MCF 10A (cell line): ENCODE measurements at places on chromosomes 2 and 18. TPM values are rescaled to one million over a fixed set of nuclear protein-coding genes. Genes with fewer than 3 reads are reported as not detected.

DNA sequence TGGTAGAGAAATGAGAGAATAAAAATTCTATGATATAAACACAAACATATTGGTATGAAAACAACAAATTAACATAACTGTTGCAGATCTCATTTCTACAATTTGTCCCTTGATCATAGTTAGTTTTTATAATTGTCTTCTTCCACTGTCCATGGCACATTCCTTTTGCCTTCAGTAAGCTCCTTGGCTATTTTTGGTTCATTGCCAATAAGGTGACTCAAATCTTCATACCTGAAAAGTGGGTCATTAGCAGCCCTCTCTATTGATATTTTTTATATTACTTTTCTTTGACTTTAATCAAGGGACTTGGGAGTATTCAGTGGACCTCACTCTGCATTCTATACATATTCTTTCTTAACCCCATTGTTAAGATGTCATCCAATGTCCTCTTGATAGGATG, 552.9 kb downstream of the TDRD15 start:
- peak; percentile 0 for DNase-seq
- no peak overlapping the region for H3K4me3 ChIP-seq
- no peaks in the 10 kb centered on the region for H3K4me1 ChIP-seq
- H3K27me3 ChIP-seq, result no peaks in the 10 kb centered on the region
- no peak overlapping the region for H3K27ac ChIP-seq

DNA sequence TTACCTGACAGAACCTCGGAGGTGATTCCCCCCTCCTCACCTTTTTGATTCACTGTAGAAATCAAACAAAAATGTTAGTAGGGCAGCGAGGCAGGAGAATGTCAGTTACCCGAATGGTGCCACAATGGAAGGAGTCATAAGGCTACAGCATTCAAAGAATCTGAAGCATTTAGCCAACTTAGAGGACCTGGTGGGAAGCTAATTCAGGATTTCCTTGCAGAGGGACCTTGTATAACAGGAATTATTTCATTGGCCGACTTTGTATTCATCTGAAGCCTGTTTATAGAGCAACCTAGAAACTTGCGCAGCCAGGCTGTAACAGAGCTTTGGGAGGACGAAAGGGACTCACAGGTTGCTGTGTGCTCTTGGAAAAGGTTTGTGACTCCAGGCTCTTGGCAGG, 129.1 kb upstream of the MMADHC start:
- no peaks in the 10 kb centered on the region for H3K36me3 ChIP-seq
- H3K27ac ChIP-seq, result no peak overlapping the region
- no peaks in the 10 kb centered on the region for H3K27me3 ChIP-seq

DNA sequence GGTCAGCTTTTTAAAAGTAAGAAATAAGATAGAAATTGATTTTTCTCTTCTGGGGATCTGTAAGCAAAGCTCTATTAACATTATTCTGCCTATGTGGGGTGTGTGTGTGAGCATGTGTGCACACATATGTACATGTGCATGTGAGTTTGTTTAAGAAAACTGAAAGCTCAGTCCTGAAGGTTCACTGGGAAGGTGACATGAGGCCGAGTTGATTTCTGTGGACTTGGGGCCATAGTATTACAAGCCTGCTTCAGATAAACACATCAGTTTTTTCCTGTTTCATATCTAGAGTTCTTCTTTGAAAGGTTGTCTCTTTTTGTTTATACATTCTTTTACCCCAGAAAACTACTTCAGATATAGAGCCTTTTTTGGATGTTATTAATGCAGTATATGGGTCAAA, 83.4 kb downstream of the SERPINB8 start:
- no peaks in the 10 kb centered on the region for H3K36me3 ChIP-seq
- no peak overlapping the region for H3K4me3 ChIP-seq

GNLY gene
- not detected in 2 replicates for total RNA-seq

DNA sequence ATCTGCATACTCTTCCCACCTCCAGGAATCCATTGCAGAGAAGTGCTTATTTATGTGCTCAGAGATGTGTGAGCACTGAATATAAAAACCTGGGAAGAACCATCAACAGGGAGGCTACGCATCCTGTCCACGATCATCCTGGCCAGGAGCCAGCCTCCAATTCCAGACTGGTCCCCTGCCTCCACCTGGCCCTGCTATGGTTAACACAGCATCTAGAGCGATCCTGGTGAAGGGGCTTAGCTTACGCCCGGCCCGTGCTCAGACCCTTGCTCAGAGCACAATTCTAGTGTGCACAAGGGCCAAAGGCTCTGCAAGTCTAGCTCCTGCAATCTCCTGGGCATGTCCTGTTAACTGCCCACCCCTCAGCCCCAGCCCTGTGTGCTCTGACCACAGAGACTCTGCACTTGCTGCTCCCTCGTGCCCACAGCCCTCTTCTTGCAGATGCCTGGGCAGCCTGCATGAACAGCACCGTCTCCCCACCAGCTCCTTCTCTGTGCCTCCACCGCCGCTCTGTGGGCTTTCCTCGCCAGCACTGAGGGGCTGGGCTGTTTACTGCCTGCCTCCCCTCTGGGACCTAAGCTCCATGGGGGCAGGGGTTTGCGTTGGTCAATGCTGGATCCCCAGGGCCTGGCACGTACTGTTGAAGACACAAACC, 6.5 kb downstream of the PER2 start:
- H3K27me3 ChIP-seq, result no peaks in the 10 kb centered on the region
- peaks cover 31% of the 10 kb centered on the region for H3K4me1 ChIP-seq
- no peak for DNase-seq
- H3K36me3 ChIP-seq, result peaks cover 16% of the 10 kb centered on the region

CYP26B1 gene
- total RNA-seq, result 14.1 and 16.9 TPM in 2 replicates

TMEM237 gene
- 25.2 and 27.0 TPM in 2 replicates for total RNA-seq

- H3K4me3 ChIP-seq, result no peak overlapping the region
- H3K27ac ChIP-seq, result no peak overlapping the region
- no peaks in the 10 kb centered on the region for H3K4me1 ChIP-seq
- H3K36me3 ChIP-seq, result no peaks in the 10 kb centered on the region
- no peak for DNase-seq
Observed at GRCh38 chr2:190094316-190094871, 31.9 kb upstream of the MSTN start.

GRCh38 chr2:57821088-57821487, 225.5 kb upstream of the VRK2 start:
- no peak for DNase-seq
- peaks cover 6% of the 10 kb centered on the region for H3K36me3 ChIP-seq

GRCh38 chr2:125456693-125457363, 1199.1 kb upstream of the GYPC start:
- no peak overlapping the region for H3K27ac ChIP-seq
- H3K36me3 ChIP-seq, result no peaks in the 10 kb centered on the region
- no peaks in the 10 kb centered on the region for H3K27me3 ChIP-seq
- no peak for DNase-seq
- peaks cover 11% of the 10 kb centered on the region for H3K4me1 ChIP-seq
- H3K4me3 ChIP-seq, result no peak overlapping the region

GRCh38 chr2:221629468-221629867, 57.4 kb upstream of the EPHA4 start:
- no peak overlapping the region for H3K4me3 ChIP-seq
- H3K36me3 ChIP-seq, result no peaks in the 10 kb centered on the region
- no peaks in the 10 kb centered on the region for H3K27me3 ChIP-seq
- H3K4me1 ChIP-seq, result peaks cover 13% of the 10 kb centered on the region

RBM44 gene
- 0.15 and 0.23 TPM in 2 replicates for total RNA-seq

GRCh38 chr18:54112356-54112755, 112.1 kb downstream of the MBD2 start:
- no peak overlapping the region for H3K4me3 ChIP-seq
- H3K36me3 ChIP-seq, result no peaks in the 10 kb centered on the region
- H3K27ac ChIP-seq, result no peak overlapping the region
- peaks cover 24% of the 10 kb centered on the region for H3K4me1 ChIP-seq
- DNase-seq, result no peak

PLEK gene
- total RNA-seq, result not detected in 2 replicates
